CD8-positive, alpha-beta memory T cell (primary cell): ENCODE measurements at places on chromosomes 16 and 17. TPM values are rescaled to one million over a fixed set of nuclear protein-coding genes. Genes with fewer than 3 reads are reported as not detected.

Gene CLEC19A
- total RNA-seq = not detected

Gene PRSS33
- 0.22 TPM for total RNA-seq

Gene TNP2
- not detected for total RNA-seq

Gene SPNS3
- total RNA-seq = 7.5 TPM

Gene SULT1A3
- total RNA-seq = 12.7 TPM

Gene ST6GALNAC1
- total RNA-seq = not detected

Gene MYH11
- total RNA-seq = not detected

Gene KRTAP3-2
- not detected for total RNA-seq

DNA sequence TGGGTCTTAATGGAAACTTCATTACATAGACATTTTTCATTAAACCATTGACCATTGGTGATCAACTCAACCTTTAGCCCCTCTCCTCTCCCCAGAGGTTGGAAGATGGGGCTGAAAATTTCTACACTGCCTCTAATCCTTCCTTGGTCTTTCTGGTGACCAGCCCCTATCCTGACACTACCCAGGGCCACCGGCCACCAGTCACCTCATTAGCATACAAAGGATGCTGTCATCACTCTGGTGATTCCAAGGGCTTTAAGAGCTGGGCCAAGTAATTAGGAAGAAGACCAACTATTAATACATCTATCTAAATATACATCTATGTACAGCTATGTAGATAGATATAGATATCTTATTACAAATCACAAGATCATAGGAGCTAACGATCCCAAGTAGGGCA lies 111.2 kb upstream of the IRX6 start:
- H3K27ac ChIP-seq = no peak overlapping the region
- no peaks in the 10 kb centered on the region for H3K27me3 ChIP-seq
- no peak overlapping the region for H3K4me3 ChIP-seq
- no peaks in the 10 kb centered on the region for H3K36me3 ChIP-seq

DNA sequence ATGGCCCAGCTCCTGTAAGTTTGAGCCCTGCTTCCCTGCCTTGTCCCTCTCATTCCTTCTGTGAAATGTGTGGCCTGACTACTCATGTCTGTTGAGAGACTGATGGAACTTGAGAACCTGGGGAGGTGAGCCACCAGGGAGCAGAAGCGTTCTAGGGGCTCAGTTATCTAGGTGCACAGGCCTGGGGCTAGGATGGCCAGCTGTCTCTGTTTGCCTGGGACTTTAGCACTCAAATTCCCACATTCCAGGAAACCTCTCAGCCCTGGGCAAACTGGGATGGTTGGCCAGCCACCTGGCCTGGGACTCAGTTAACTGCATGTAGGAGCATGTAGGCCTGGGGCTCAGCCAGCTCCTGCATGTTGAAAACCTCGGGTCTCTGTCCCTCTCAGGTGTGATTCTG lies 9.3 kb upstream of the EPN3 start:
- H3K27ac ChIP-seq = no peak overlapping the region
- DNase-seq = no peak
- H3K4me3 ChIP-seq = no peak overlapping the region

- no peak overlapping the region for H3K27ac ChIP-seq
- no peaks in the 10 kb centered on the region for H3K27me3 ChIP-seq
- no peak overlapping the region for H3K4me3 ChIP-seq
Observed at GRCh38 chr16:4736546-4736945, 2.2 kb downstream of the DNAAF8 start.

GRCh38 chr17:48727415-48728175 lies 955 bp downstream of the HOXB13 start:
- DNase-seq = no peak
- H3K36me3 ChIP-seq = no peaks in the 10 kb centered on the region
- H3K27ac ChIP-seq = no peak overlapping the region
- H3K4me1 ChIP-seq = peaks cover 37% of the 10 kb centered on the region
- peaks cover 96% of the 10 kb centered on the region for H3K27me3 ChIP-seq

- no peak for DNase-seq
- no peaks in the 10 kb centered on the region for H3K36me3 ChIP-seq
- H3K27ac ChIP-seq = no peak overlapping the region
Observed at GRCh38 chr16:89172528-89173173, 1.1 kb downstream of the CDH15 start.

- no peak for DNase-seq
- H3K4me3 ChIP-seq = no peak overlapping the region
- no peaks in the 10 kb centered on the region for H3K27me3 ChIP-seq
- H3K4me1 ChIP-seq = peaks cover 8% of the 10 kb centered on the region
- H3K36me3 ChIP-seq = no peaks in the 10 kb centered on the region
Observed at GRCh38 chr17:46948544-46948943, 25.6 kb downstream of the GOSR2 start.

GRCh38 chr17:41254861-41255260 lies 323 bp upstream of the KRTAP9-9 start:
- H3K4me1 ChIP-seq = no peaks in the 10 kb centered on the region
- no peak overlapping the region for H3K27ac ChIP-seq
- H3K36me3 ChIP-seq = no peaks in the 10 kb centered on the region
- DNase-seq = no peak
- H3K27me3 ChIP-seq = no peaks in the 10 kb centered on the region

GRCh38 chr16:3364774-3365427 lies 9.2 kb downstream of the OR2C1 start:
- peak; percentile 92 for DNase-seq
- H3K36me3 ChIP-seq = no peaks in the 10 kb centered on the region
- peak overlapping the region; percentile 64 for H3K27ac ChIP-seq
- peak overlapping the region; percentile 62 for H3K4me3 ChIP-seq

- H3K27ac ChIP-seq = no peak overlapping the region
- H3K4me3 ChIP-seq = no peak overlapping the region
- H3K27me3 ChIP-seq = no peaks in the 10 kb centered on the region
- H3K36me3 ChIP-seq = no peaks in the 10 kb centered on the region
Observed at GRCh38 chr16:53089434-53090285, 34.9 kb downstream of the CHD9 start.

GRCh38 chr16:51040637-51041036 lies 110.4 kb downstream of the SALL1 start:
- H3K27me3 ChIP-seq = no peaks in the 10 kb centered on the region
- no peak overlapping the region for H3K4me3 ChIP-seq
- no peak overlapping the region for H3K27ac ChIP-seq
- no peaks in the 10 kb centered on the region for H3K36me3 ChIP-seq

GRCh38 chr16:4796982-4797804 lies 2.0 kb downstream of the SMIM22 start:
- H3K27ac ChIP-seq = no peak overlapping the region
- no peak for DNase-seq
- H3K4me3 ChIP-seq = no peak overlapping the region
- no peaks in the 10 kb centered on the region for H3K36me3 ChIP-seq
- peaks cover 16% of the 10 kb centered on the region for H3K4me1 ChIP-seq
- H3K27me3 ChIP-seq = no peaks in the 10 kb centered on the region

GRCh38 chr17:40696651-40697072 lies 6.9 kb downstream of the KRT24 start:
- no peak for DNase-seq
- no peak overlapping the region for H3K27ac ChIP-seq
- no peaks in the 10 kb centered on the region for H3K27me3 ChIP-seq
- H3K36me3 ChIP-seq = no peaks in the 10 kb centered on the region

DNA sequence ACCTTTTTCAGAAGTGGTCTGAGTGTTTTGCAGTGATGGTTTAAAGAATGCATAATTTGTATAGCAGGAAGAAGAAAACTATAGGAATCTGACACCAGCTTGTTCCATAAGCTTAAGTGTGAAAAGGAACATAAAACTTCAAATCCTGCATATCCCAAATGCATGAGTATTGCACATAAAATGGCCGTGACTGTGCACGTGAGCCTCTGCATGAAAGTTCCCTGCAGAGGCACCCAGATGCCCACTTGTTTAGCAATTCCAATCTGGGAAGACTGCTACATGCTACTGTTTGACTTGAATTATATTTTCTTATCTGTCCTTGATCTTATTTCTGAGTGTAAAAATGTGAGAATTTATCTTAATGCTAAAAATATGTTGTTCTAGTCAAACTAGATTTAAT lies 21.5 kb downstream of the MARCHF10 start:
- H3K36me3 ChIP-seq = no peaks in the 10 kb centered on the region
- no peaks in the 10 kb centered on the region for H3K27me3 ChIP-seq
- H3K27ac ChIP-seq = no peak overlapping the region
- no peak for DNase-seq
- H3K4me3 ChIP-seq = no peak overlapping the region

DNA sequence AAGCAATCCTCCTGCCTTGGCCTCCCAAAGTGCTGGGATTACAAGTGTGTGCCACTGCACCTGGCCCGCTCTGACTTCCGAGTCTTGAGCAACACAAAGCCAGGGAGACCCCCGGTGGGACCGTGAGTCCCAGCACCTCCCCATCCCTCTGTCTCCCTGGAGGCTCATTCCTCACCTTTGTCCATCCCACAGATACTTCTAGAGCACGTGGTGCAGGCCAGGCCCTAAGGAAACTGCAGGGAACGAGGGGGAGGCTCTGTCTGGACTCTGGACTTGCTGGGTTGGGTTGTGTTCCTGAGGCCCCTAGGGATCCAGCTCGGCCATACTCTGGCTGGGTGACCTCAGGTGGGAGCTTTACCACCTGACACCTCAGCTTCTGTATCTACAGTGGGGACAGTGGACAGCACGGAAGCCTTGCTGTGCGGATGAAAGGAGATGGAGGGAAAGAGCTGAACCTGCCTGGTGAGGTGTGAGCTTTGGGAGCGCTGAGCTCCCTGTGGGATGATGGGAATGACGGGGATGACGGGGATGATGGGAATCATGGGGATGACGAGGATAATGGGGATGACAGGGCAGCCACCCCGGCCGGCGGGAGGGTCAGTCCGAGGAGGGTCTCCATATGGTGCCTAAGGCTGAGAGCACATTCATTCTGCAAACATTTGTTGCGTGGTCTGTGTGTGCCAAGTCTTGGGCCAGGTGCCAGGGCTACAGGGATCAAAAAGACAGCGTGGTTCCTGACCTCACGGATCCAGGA lies 26.6 kb downstream of the C16orf74 start:
- H3K4me1 ChIP-seq = no peaks in the 10 kb centered on the region
- H3K27ac ChIP-seq = no peak overlapping the region
- no peak for DNase-seq
- no peaks in the 10 kb centered on the region for H3K36me3 ChIP-seq

DNA sequence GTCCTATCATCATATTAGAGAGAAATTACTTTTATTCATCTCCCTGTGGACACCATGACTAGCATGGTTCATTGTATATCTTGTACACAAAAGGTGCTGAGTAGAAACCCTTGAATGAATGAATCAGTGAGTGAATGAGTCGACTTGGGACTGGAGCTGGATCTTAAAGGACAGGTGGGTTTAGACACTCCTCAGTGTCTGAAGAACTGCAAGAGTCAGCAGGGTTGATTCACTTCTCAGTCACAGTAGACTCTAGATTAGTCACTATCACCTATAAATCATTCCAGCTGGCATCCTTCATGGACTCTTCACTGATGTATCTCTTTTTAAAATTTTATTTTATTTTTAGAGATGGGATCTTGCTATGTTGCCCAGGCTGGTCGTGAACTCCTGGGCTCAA lies 30.1 kb upstream of the PMFBP1 start:
- no peak overlapping the region for H3K4me3 ChIP-seq
- no peaks in the 10 kb centered on the region for H3K4me1 ChIP-seq
- no peaks in the 10 kb centered on the region for H3K27me3 ChIP-seq
- no peaks in the 10 kb centered on the region for H3K36me3 ChIP-seq
- DNase-seq = no peak
- H3K27ac ChIP-seq = no peak overlapping the region

- H3K36me3 ChIP-seq = no peaks in the 10 kb centered on the region
- no peak overlapping the region for H3K4me3 ChIP-seq
- H3K27me3 ChIP-seq = no peaks in the 10 kb centered on the region
- DNase-seq = no peak
- peaks cover 27% of the 10 kb centered on the region for H3K4me1 ChIP-seq
- H3K27ac ChIP-seq = no peak overlapping the region
Observed at GRCh38 chr16:2845116-2845515, 12.9 kb downstream of the PRSS22 start.

DNA sequence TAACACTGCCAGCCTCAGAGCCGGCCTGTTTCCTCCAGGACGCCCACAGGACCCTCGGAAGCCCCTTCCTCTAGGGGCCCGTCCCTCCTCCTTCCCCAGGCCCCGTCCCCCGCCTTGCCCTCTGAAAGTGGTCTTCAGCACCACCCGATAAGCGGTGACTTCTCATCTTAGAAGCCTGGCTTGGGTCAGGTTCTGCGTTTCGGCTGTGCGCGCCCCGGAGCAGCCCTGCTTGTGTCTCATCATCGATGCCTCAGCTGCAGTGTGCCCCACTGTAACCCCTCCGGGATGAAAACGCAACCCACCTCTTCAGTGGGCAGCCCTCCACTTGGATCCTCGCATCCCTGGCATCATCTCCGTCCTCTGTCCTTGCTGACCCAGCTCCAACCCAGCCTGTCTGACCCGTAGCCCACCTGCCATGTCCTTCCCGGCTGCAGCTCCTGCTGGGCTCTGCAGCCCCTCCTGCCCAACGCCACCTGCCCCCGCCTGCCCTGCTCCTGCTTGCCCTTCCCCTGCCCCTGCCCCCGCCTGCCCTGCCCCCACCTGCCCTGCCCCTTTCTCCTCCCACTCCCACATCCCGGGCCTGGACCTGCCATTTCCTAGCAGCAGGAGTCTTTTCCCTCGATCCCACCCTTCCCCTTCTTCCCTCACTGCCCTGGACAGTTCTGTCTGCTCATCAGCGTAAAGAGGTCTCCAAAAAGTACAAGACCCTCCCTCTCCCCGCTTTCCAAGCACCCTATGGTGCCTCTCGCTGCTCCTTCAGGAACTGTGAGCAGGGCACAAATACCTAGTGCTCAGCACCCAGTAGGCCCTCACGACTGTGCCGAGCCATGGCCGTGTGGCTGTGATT lies 112.5 kb upstream of the CHMP6 start:
- H3K4me3 ChIP-seq = no peak overlapping the region
- H3K27me3 ChIP-seq = no peaks in the 10 kb centered on the region
- H3K27ac ChIP-seq = no peak overlapping the region
- DNase-seq = peak; percentile 18
- H3K4me1 ChIP-seq = peaks cover 17% of the 10 kb centered on the region
- peaks cover 23% of the 10 kb centered on the region for H3K36me3 ChIP-seq

DNA sequence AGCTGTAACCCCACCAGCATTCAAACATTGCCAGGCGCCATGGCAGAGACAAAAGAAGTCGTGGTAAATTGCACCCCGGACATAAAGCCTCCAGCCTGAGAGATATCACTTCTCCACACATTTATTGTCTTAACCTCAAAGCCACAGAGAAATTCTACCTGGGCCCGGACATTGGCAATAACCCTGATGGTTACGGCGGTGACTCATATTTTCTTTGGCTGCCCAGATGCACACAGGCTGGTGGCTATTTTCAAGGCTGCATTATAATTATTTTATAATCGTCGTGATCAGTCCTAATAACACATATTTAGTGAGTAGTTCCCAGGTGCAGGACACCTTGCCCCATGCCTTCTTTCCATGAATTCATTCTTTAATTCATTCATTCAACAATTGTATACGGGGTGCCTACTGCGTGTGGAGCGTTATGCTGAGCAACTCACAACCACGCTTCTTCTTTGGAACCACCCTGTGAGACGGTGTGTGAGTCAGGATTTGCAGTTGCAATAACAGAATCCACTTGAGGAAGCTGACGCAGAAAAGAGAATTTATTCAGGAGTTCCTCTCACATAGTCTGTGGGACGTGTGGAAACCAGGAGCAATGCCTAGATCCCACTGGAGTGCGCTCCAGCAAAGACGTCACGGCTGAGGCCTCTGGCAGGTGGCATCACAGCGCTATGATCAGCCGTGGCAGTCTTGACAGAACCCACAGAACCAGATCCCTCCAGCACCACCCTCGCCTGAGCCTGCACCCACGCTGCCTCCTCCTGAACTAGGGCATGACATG lies 245.7 kb downstream of the FOXL1 start:
- H3K4me3 ChIP-seq = no peak overlapping the region
- no peak for DNase-seq
- no peaks in the 10 kb centered on the region for H3K36me3 ChIP-seq
- H3K4me1 ChIP-seq = no peaks in the 10 kb centered on the region
- H3K27me3 ChIP-seq = no peaks in the 10 kb centered on the region
- H3K27ac ChIP-seq = no peak overlapping the region
